Upper lobe of right lung (tissue), 1 donor: ENCODE measurements at places on chromosomes 2 and 18. TPM values are rescaled to one million over a fixed set of nuclear protein-coding genes. Genes with fewer than 3 reads are reported as not detected.
A peak's percentile ranks its signal among the peaks of the same experiment; 100 is the strongest.

DNA sequence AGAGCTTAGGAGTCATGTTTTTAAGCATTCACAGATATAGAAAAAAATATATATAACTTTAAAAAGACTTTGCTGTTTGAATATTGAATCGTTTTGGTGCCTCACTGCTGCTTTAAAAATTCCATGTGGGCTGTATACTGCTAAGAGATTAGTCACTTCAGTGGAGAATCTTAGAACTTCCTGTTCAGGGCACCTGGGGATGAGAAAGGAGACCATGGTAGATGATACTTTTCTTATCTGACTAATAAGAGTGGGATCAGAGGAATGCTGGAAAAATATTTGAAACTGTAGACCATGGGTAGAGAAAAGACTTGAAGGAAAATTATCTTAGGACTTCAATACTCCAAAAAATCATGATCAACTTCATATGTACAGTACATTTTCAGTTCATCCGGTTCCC, 442.2 kb upstream of the SETBP1 start:
- no peaks in the 10 kb centered on the region for H3K4me1 ChIP-seq
- no peak for DNase-seq
- H3K27me3 ChIP-seq, result no peaks in the 10 kb centered on the region
- no peak overlapping the region for H3K4me3 ChIP-seq

DNA sequence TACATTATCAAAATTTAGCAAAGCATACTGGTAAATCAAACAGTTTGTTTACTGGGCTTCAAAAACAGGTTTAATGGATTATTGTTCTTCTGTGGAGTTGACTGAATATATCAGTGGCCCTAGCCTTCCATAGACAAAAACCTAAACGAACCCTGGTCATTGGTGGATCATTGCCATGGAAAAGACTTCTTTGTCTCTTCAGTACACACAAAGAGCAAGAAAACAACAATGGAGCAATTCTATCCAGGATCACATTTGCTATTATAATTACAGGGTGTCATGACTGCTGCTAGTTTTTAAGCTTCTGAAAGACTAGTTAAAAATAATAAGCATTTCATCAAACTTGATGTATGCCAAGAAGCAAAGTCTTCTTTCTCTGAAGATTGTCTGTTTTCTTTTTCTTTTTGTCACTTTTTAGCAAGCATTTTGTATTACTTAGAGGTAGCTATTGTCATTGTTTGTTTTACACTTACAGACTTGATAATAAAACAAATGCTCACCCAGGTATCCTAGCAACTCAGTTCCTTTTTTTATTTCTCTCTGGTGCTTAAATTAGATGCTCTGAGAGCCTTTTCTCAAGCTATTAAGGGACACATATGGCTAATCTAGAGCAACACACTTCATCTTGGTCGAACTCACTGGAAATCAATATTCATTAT, 1228.7 kb upstream of the DDX18 start:
- no peak overlapping the region for H3K4me3 ChIP-seq
- no peaks in the 10 kb centered on the region for H3K27me3 ChIP-seq
- H3K4me1 ChIP-seq, result no peaks in the 10 kb centered on the region
- no peak for DNase-seq

DNA sequence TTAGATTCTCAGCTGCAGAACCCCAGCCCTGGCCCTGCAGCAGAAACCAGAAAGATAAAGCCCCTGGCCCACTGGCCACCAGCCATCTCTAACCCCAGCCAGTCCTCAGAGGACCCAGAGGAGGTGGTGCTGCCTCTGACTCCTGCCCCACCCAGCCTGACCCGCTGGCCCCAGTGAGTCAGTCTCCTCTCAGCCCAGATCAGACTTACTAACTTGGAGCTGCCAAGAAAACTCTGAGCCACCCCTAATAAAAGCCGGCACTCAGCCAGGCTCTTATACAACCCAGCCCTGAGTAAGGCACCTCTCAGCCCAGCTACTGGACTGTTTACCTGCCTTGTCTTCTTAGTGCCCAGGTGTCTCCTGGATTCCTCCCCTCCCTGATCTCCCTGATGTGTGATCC, 2.0 kb downstream of the SLC14A2 start:
- H3K27me3 ChIP-seq, result no peaks in the 10 kb centered on the region
- no peaks in the 10 kb centered on the region for H3K36me3 ChIP-seq
- DNase-seq, result peak; percentile 68
- H3K4me1 ChIP-seq, result peaks cover 10% of the 10 kb centered on the region
- H3K4me3 ChIP-seq, result no peak overlapping the region
- H3K27ac ChIP-seq, result peak overlapping the region; percentile 70

The SLC30A3 gene
- total RNA-seq, result 0.58 TPM

GRCh38 chr2:35343135-35343534, 1012.4 kb upstream of the CRIM1 start:
- no peak for DNase-seq
- H3K4me3 ChIP-seq, result no peak overlapping the region
- H3K27me3 ChIP-seq, result no peaks in the 10 kb centered on the region
- no peak overlapping the region for H3K27ac ChIP-seq

The RIT2 gene
- total RNA-seq, result not detected

The RFX8 gene
- not detected for total RNA-seq

The TCF7L1 gene
- total RNA-seq, result 21.1 TPM

The AKAIN1 gene
- total RNA-seq, result not detected

GRCh38 chr2:226050822-226051221, 651.3 kb downstream of the NYAP2 start:
- no peak for DNase-seq
- no peaks in the 10 kb centered on the region for H3K4me1 ChIP-seq
- H3K27ac ChIP-seq, result no peak overlapping the region
- H3K27me3 ChIP-seq, result no peaks in the 10 kb centered on the region

The LRATD1 gene
- 8.9 TPM for total RNA-seq

DNA sequence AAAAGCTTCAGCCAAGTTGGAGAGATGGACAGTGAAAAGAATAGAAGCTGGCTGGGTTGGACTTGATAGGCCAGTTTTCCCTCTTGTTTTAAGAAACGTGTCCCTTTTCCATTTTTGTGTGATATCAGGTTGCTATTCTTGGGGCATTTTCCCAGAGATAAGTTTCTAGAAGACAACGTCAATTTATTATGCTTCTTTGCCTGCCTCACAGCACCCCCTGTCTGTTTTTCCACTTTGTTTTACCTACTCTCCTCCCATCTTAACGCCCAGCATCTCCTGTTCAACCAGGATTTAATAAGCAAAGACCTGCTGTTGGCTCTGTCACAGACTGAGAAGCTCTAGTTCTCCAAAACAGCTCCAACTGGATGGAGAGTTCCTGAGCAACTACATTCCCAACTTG, 317.8 kb upstream of the ZNF521 start:
- no peaks in the 10 kb centered on the region for H3K27me3 ChIP-seq
- H3K27ac ChIP-seq, result no peak overlapping the region
- no peaks in the 10 kb centered on the region for H3K36me3 ChIP-seq
- DNase-seq, result no peak

The TUBB8B gene
- total RNA-seq, result 0.38 TPM

DNA sequence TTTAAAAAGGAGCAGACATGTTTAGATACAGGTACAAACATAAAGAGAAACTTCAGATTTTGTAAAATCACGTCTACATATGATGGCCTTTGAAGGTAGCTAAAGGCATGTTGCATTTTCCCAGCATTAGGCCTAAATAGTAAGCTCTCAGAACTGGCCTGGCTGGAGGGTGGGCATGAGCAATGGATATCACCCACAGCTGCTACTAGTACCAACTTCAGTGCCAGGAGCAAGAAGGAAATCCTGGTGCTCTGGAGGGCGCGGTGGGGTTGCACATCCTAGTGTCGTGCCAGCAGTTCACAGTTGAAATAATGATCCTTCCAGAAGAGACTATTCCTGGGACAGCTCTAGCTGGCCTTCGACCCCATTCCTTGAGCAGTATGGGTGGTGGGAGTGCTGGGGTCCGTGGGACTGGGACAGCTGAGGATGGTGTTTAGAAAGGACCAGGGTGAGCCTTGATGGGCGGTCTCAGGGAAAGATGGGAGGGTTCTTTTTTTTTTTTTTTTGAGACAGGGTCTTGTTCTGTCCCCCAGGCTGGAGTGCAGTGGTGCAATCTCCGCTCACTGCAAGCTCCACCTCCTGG, 4.9 kb downstream of the DES start:
- DNase-seq, result no peak
- H3K27ac ChIP-seq, result no peak overlapping the region
- H3K27me3 ChIP-seq, result peaks cover 21% of the 10 kb centered on the region
- H3K36me3 ChIP-seq, result no peaks in the 10 kb centered on the region
- no peak overlapping the region for H3K4me3 ChIP-seq

DNA sequence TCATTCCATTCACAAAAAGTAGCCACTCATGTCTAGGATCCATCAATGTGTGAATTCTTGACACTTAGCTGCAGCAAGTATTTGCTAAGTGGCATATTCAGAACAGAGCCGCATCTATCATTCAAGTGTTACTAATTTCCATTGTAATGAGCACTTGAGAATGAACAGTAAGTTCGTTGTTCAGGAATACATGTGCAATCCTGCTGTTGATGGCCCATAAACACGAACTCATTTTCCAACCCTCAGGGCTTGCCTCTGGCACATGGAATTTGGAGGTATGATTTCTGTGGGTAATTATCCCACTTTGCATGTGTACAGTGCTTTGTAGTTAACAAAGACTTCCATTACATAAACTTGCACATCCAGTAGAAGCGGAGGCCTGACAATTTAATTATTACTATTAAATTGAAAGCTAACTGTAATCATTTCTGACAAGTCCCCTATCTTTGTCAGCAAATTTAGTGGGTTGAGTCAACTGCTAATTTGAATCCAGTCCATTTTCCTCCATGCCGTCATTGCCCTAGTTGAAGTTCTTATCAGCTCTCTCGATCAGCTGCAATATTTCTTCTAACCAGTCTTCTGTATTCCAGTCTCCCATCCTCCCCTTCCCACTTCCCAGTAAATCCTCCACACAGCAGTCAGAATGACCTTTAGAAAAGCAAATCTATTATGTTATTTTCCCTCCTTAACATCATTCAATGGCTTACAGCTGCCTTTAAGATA, 116.0 kb upstream of the AQP4 start:
- no peaks in the 10 kb centered on the region for H3K4me1 ChIP-seq
- no peak overlapping the region for H3K27ac ChIP-seq
- no peak for DNase-seq
- H3K4me3 ChIP-seq, result no peak overlapping the region
- H3K27me3 ChIP-seq, result no peaks in the 10 kb centered on the region

The MOGAT1 gene
- 2.2 TPM for total RNA-seq

- no peak overlapping the region for H3K27ac ChIP-seq
- H3K27me3 ChIP-seq, result peaks cover 81% of the 10 kb centered on the region
- DNase-seq, result no peak
- peaks cover 13% of the 10 kb centered on the region for H3K4me1 ChIP-seq
Observed at GRCh38 chr2:5697562-5697961, 5.4 kb downstream of the SOX11 start.

- H3K27me3 ChIP-seq, result peaks cover 93% of the 10 kb centered on the region
- peak overlapping the region; percentile 58 for H3K27ac ChIP-seq
Observed at GRCh38 chr2:70901227-70902066, 34.3 kb upstream of the ATP6V1B1 start.

- no peak overlapping the region for H3K4me3 ChIP-seq
- no peaks in the 10 kb centered on the region for H3K36me3 ChIP-seq
- DNase-seq, result no peak
- no peaks in the 10 kb centered on the region for H3K27me3 ChIP-seq
- no peaks in the 10 kb centered on the region for H3K4me1 ChIP-seq
Observed at GRCh38 chr2:141911485-141912066, 219.2 kb downstream of the LRP1B start.

GRCh38 chr18:55455938-55456337, 132.1 kb downstream of the TCF4 start:
- H3K4me1 ChIP-seq, result no peaks in the 10 kb centered on the region
- H3K36me3 ChIP-seq, result no peaks in the 10 kb centered on the region
- no peaks in the 10 kb centered on the region for H3K27me3 ChIP-seq
- DNase-seq, result no peak

The NYAP2 gene
- total RNA-seq, result 0.93 TPM

The RAPH1 gene
- total RNA-seq, result 93.4 TPM

The LAMA1 gene
- total RNA-seq, result 1.4 TPM

The PJVK gene
- total RNA-seq, result 2.3 TPM

- no peaks in the 10 kb centered on the region for H3K27me3 ChIP-seq
- no peaks in the 10 kb centered on the region for H3K36me3 ChIP-seq
- DNase-seq, result no peak
- no peaks in the 10 kb centered on the region for H3K4me1 ChIP-seq
Observed at GRCh38 chr2:209694748-209695147, 76.9 kb upstream of the UNC80 start.
